Activated CD4-positive, CD25-positive, alpha-beta regulatory T cell treated with anti-CD3 and anti-CD28 coated beads, Interleukin-2, amount 50 U/mL, for 72 hours (primary cell): ENCODE measurements at places on chromosomes 16 and 17.

- no peak for DNase-seq
Observed at GRCh38 chr17:39738983-39739884, 1.5 kb downstream of the GRB7 start.

GRCh38 chr17:50196826-50197225 lies 4.6 kb downstream of the COL1A1 start:
- no peak for DNase-seq

GRCh38 chr16:1542166-1542500 lies 8.7 kb downstream of the TMEM204 start:
- DNase-seq, result no peak

DNA sequence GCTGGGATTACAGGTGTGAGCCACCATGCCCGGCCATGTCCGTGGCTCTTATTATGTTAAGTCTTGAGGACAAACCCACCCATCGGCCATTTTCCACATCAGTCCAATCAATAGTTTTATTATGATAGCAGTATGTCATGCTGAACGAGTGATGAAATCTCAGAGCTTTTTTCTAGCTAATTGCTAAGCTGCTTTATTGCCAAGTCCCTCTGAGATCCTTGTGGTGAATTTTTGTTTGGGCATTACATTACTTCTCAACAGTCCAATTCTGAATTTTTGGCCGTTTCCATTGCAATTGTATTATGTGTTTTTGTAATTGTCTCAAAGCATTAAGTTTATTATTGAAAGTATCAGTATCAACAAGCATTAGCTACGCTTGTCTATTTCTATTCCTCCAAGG lies 10.9 kb downstream of the RNF112 start:
- DNase-seq, result no peak

DNA sequence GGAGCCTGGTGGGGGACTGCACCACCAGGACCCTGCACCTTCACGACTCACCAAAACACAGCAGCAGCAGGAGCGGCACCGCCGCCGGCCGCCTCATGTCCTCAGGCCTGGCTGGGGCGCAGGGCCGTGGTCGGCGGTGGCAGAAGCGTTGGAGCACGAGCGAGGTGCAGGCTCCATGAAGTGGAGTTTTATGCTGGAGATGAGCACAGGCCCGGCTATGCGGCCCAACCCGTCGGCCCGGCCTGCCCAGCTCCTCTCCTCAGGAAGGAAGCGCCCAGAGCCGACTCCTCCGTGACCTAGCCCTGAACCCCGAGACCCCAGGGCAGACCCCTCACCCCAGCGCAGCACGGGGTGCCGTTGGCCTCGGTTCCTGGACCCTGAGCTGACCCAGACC lies at the start of gene PRSS27:
PRSS27 (minus strand) TSS at position 161 of the 394 bp plus-strand sequence; CDS start at position 97, 64 bp downstream.
- no peak for DNase-seq

GRCh38 chr16:81592353-81592866 lies 147.8 kb downstream of the CMIP start:
- DNase-seq, result no peak

- no peak for DNase-seq
Observed at GRCh38 chr17:74442670-74443515, 11.0 kb downstream of the GPRC5C start.

- no peak for DNase-seq
Observed at GRCh38 chr17:76370261-76370993, 14.0 kb upstream of the SPHK1 start.
